Astrocyte of the cerebellum (primary cell): ENCODE measurements at places on chromosomes 7 and 10.

DNA sequence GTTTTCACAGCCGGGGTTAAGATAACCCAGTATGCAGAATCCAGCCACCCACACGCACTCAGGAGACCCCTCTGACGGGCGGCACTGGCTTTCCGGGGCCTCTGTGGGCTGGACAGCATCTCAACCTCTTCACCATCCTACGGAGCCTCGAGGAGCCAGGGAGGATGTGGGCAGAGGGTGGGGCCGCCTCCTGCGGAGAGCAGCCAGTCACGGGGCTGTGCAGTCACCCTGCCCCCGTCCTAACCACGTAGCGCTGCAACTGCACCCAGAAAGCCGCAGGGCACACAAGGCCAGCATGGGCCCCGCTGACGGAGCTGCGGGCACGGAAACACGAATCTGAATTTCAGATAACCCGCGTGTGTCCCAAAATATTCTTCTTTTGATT, 270.3 kb downstream of the ELFN1 start:
- DNase-seq: no peak

DNA sequence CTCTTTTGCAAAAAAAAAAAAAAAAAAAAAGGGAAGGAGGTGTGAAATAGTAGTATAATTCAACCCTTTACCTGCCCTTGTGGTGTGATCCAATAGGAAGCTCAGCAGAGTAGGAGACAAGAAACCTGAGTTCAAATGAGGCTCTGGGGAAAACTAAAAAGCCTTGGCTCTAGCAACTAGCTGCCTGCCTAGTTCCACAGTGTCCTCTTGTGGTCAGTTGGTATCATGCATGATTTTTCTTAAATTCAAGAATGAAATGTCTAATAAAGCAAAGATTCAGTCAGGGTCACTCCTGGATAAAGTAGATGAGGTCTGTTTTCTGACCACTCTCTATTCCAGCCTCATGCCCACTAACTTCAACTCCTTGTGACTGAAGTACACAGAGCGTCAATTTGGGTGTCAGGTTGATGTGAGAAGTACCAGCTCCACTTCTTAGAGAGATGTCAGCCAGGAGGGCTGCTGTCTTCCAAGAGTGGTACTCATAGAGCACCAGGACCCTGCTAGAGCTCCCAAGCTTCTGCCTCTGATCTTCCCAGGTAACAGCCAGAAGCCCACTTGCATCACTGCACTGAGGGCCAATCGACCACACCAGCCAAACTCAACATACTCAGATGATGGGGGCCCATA, 10.5 kb downstream of the LSM5 start:
- no peak for DNase-seq

DNA sequence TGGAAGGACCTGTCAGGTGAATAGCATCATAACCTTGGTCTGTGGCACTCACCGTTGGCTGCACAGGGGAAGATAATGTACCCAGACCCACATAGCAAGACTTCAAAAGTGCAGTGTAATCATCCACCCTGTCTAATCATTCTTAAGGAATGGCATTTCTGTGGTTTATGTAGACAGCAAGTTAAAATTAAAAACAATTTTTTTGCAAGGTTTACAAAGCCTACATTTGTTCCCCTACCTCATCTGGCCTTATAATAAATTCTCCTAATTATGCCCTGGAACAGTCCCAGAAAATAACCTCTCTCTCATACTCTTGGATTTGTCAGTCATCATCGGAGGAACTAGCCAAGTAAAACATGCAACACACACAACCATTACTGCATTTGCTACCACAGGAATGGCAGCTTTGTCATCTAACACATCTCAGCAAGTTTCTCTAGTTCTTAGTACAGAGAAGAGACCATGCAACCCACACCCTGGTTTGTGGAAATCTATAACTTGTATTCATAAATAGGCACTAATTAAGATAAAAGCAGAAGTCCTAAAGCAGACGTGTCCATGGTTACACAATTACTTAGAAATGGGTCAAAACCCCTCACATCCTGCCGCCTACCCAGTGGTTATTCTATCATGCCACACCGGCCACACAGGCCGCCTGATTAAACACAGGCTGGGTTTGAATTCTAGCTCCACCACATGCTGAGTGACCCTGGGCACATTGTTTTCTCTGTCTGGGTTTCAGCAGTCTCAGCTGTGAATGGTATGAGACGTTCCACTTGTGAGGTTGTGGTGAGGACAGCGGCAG, 19.1 kb downstream of the ABLIM1 start:
- peak; percentile 96 for DNase-seq

GRCh38 chr7:139992353-139993044, 70.3 kb downstream of the PARP12 start:
- no peak for DNase-seq

- no peak for DNase-seq
These were observed 1181.6 kb downstream of the DNAJB9 start for GRCh38 chr7:109751241-109751640.

GRCh38 chr7:48786951-48787350, 137.4 kb upstream of the CDC14C start:
- peak; percentile 45 for DNase-seq

DNA sequence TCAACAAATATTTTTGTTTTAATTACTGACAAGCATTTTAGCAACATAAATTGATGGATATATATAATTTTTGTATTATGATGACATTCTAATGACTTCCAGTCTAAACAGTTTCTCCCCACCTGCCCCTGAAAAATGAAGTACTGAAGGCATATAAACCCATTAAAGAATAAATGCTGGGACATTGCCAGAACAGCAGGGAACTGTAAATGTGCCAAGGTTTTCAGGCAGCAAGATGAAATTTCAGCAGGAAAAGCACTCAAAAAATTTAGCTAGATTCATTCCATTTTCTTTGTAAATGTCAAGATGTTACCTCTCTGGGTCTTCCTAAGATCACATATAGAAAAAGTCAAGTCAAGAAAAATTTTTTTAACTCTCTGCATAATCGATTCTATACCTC, 11.0 kb upstream of the TLL2 start:
- DNase-seq: peak; percentile 24

- peak; percentile 92 for DNase-seq
These were observed 11.5 kb upstream of the PLAU start for GRCh38 chr10:73899423-73899822.

GRCh38 chr7:141301544-141301943, 227.7 kb downstream of the TMEM178B start:
- DNase-seq: no peak

GRCh38 chr7:149261316-149261828, 624 bp upstream of the ZNF783 start:
- DNase-seq: peak; percentile 26
